NCI-H226 (cell line): ENCODE measurements at places on chromosomes 5 and 9.

DNA sequence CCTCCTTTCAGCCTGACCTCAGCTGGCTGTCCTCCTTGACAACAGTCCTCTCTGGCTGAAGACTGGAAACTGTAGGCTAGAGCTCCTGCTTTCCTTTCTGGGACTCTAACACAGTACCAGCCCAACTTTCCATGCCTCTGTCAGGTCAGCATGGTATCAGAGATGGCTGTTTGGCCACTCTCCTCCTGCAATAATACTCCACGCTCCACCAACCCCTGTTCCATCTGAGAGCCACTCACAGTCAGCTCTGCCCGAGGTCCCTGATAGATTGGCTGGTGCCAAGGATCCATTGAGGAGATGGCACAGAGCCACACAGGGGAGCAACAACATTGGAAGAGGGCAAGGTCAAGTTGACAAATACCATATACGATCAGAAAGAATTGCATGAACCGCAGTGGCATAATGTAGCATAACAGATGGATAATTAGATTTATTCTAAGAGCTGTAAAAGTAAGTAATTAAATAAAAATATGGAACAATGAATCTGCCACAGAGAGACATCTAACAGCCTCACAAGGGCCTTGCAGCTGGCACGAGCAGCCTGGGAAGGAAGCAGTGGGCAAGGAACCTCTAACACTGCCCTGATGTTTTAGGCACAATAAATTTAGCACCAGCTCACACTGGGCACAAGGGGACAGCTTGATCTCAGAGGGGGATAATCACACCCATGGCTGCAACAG is 94.3 kb upstream of the LRRTM2 start:
- DNase-seq, result no peak

- no peak for DNase-seq
Measured at GRCh38 chr5:3320317-3320875, 275.2 kb upstream of the IRX1 start.

DNA sequence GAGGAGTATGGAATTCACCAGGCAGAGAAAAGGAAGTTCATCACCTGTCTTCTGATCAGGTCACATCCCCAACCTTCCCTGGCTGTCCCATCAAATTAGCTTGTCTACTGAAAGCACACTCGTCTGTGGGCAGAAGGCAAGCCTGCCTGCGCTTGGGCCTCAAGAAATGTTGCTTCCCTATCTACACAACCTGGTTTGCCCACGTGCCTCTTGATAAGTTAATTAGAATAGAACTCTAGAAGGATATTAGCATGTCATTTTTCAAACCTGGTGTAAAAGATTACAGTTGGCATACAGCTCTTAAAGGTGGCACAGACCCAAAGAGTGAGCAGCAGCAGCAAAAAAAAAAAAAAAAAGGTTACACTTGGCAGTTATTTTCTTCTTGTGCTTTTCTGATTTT is 5.1 kb downstream of the TTC23L start:
- DNase-seq, result no peak

DNA sequence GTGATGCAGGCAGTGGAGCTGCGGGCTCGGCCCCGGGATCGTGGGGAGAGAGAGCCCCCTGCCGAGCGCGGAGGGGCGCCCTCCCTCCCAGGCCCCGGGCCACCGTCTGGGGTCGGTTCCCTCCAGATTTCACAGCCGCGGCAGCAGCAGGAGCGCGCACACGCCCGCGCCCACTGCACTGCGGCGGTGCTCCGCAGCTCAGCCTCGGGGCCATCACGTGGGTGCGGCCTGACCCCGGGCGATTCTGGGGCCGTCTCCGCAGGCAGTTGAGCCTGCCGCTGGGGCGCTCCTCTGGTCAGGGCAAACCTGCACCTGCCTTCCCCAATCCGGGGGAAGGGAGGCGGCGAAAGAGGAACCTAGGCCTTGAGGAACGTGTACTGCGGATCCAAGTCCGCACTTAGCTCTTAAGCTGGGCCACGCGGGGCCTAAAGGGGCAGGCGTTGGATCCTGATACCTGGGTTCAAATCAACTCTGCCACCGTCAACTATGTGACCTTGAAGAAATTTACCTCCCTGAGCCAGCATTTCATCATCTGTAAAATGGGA is 9.4 kb upstream of the DELE1 start:
- DNase-seq, result no peak

GRCh38 chr5:142360051-142360498 is 35.3 kb upstream of the SPRY4 start:
- DNase-seq, result no peak

GRCh38 chr5:165004175-165004574 is 1498.8 kb downstream of the MAT2B start:
- no peak for DNase-seq

- DNase-seq, result peak; percentile 65
Measured at GRCh38 chr5:76789991-76790581, 28.7 kb upstream of the F2RL1 start.

DNA sequence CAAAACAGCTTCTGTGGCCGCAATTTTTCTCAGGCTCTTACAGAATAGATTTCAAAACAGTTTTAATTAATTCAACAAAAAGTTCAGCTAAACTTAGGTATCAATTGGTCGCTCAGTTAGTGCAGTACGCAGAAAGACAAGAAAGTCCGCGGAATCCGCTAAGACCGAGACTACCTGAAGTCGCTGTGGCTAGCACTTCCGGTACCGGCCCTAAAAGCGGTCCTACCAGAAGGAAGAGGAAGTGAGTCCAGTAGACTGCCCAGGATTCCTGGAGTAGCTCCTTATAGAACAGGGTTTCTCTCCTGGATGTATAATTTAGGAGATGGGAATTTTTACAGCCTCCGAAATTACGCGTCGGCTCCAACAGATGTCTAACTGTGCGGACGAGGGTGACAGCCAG is 16.6 kb upstream of the PCDHB2 start:
- no peak for DNase-seq

GRCh38 chr5:138895918-138896317 is 20.8 kb upstream of the LRRTM2 start:
- no peak for DNase-seq

DNA sequence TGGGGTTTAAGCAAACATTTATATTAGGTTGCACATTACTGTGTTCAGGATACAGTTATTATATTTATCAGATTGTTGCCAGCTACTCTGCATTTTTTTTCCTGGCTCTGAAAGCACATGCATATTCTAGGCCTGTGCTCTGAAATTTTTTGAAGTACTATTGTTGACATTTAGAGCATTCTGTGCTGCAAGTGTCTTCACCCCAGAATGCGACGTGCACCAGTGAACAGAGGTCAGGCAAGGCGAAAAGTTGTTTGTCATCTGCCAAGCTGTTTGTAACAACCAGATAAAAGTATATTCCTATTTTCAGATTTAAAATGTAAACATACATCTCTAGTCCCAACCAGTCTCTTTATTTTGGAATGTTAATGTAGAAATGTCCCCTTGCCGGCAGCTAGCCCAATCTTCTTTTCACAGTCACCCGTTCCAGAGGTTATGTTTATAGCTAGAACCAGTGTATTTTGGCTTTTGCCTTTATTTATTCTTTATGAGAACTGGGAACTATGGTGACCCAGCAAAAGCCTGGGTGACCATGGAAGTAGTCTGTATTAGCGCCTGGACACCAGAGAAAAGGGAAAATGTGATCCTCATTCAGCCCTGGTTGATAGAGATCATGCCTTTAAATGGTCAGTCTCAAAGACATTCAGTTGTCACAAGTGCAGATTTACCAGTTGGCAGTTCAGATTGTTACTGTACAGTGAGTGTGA is 84.6 kb downstream of the NDUFAF2 start:
- DNase-seq, result no peak

DNA sequence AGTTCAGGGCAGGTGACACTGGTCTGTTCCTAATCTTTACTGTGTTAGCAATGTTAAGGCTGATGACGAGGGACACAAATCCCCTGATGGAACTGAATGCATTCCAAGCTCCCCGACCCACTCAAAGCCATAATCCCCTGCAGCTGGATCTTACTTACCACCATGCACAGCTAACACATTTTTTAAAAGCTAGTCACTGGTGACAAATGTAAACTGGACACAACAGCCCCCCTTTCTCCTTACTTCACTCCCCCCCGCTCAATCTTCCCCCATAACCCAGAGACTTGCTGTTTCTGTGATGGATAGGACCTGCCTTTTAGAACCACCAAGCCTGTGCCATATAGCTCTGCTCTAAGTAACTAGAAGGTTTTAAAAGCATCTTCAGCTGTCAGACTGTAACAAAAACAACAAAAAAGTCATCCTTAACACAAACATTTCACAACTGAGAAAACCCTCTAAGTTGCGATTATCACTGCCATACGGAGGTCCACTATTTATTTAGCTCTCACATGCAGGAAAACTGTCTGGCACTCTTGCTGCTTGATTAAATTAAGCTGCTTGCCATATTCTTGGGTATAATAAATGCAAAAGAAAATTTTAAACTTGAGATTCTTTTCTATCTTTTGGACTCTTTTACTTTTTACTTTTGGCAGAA is 44.4 kb downstream of the BNC2 start:
- DNase-seq, result no peak

GRCh38 chr9:36742264-36742663 is 169.6 kb downstream of the MELK start:
- no peak for DNase-seq
